NCI-H2171 (cell line): ENCODE measurements at places on chromosomes 1 and 21.

GRCh38 chr1:63034256-63034655 is 250.3 kb downstream of the ATG4C start:
- no peak for DNase-seq

GRCh38 chr1:10540277-10541005 is 65.7 kb downstream of the PEX14 start:
- DNase-seq = no peak

DNA sequence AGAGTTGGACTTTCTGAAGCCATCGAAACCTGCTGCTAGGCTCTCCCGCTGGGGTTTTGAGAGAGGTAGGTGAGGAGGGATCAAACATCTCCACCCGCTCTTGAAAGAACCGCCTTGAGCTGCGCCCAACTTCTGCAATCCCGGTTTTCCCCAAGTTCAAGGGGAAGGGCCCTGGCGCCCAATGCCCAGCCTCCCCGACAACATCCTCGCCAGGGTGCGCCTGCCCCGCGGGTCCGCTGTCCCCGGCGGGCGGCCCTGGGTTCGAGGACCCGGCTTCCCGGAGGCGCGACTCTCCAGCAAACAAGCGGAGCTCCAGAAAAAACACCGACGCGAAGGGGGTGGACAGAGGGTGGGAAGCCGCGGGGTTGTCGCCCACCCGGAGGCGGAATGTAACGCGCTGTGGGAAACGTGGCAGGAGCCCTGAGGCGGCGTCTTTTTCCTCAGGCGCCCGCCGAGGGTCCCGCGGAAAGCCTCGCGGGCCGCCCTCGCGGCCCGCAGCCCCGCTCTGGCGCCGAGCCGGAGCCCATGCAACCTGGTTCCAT is 607 bp downstream of the BTG3 start:
- no peak for DNase-seq

DNA sequence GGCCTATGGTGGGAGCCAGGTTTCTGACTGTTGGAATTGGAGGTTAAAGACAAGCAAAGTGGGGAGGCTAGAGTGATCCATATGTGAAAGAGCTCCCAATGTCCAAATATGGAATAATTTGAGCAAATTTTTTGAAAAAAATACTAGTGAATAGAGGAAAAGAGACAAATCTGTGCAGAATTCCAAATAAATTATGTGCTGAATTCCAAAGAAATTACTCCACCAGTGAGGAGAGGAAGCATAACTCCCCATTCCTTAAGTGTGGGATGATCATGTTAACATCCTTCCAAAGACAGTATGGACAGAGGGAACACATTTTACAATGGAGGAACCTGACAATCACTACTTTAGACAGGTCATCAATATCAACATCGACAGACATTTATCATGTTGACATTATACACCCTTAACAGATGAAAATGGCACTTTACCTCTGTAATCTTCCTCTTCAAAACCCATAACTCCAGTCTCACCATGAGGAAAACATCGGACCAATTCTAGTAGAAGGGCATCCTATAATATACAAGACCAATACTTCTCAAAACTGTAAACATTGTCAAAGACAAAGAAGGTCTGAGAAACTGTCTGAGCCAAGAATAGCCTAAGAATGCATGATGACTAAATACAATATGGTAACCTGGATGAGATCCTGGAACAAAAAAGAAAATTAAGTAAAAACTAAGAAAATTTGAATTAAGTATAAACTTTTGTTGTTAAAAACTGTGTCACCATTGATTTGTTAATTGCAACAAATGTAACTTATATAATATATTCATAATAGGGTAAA is 71.5 kb upstream of the RGS4 start:
- DNase-seq = no peak

DNA sequence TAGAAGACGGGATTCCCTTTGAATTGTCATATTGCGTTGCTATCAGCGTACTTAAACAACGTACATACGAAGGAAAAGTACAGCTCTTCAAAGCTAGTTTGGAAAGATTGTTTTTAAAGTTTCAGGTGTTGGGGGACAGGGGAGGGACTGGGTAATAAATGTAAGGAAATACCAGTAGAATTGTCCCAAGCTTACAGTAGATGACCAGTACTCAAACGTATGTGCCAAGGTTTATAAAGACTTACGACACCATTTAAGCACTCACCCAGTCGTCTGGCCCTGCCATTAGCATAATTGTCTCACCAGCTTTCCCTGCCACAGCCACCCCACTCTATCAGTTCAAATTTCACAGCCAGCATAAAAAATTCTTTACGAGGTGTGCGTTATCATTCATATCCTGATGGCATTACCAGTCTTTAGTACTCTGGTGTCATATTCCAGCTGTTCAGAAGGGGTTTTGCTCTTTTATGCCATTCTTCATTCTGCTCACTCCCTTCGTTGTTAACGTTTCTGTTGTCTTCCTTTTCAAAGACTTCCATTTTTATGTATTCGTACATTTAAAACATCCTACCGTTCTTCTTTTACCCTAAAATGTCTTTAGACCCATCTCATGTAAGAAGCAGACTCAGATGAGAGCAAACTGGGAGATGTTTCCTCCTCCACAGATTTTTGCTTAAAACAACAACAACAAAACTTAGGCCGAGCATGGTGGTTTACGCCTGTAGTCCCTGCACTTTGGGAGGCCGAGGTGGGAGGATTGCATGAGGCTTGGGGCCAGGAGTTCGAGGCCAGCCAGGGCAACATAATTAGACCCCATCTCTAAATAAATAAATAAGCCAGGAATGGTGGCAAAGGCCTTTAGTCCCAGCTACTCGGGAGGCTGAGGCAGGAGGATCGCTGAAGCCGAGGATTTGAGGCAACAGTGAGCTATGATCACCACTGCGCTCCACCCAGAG is 1.0 kb upstream of the HP1BP3 start:
- peak; percentile 13 for DNase-seq

DNA sequence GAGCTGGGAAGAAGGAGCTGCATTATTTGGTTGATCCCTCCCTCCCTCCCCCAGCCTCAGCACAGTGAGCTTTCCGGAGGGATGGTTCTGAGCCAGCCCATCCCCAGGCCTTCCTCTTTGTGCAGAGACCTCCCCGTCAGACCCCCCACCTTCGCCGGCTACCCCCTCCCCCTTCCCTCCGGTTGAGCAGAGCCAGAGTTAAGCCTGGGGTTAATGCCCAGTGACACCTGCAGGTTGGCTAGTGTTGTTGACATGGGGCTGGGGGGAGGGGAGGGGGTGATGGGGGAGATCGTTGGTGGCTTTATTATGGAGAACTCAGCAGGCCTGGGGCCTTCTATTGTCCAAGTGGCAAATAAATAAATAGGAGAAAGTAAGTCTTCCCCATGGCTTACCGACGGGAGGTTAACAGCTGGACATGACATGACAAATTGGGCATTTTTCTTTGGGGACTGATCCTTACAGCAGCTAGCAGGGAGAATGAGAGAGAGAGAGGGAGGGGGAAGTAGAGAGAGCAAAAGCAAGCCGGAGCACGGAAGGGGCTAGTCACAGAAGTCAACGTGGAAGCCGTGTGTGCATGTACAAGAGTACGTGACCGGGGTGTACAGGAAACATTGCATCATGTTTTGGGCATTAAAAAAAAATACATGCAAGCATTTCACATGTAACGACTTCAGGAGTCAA is 131.1 kb downstream of the TMEM53 start:
- DNase-seq = no peak

DNA sequence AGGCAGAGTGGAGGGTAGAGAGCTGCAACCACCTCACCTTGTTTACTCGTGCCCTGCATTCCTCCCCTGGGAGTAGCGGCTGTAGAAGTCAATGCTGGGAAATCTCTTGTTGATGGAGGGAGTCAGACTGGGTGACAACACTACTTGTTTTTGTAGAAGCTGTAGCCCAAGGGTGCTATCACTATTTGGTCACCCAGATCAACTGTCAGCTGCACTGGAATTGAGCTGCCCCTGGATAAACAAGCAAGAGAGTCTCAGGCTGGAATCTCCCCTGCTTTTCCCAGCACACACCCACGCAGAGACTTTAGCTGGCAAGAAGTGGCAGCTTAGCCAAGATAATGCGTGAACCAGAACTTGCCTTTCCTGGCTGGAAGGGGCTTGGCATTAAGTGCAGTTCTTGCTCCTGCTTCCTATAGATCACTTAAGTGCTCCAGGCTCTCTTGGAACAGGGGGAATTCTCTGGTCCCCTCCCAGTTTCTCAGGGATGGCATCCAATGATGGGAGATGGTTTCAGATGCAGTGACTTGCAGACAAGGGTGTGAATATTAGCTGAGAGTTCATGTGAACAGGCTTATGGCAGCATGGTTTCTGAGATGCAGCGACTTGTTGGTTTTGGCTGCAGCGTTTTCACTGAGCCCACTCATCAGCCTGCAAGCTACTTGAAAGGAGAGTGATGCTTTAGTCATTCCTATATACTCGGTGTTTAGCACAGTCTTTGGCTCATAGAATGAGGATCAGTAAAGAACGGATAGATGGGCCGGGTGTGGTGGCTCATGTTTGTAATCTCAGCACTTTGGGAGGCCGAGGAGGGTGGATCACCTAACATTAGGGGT is 16.8 kb downstream of the ATP2B4 start:
- DNase-seq = no peak

DNA sequence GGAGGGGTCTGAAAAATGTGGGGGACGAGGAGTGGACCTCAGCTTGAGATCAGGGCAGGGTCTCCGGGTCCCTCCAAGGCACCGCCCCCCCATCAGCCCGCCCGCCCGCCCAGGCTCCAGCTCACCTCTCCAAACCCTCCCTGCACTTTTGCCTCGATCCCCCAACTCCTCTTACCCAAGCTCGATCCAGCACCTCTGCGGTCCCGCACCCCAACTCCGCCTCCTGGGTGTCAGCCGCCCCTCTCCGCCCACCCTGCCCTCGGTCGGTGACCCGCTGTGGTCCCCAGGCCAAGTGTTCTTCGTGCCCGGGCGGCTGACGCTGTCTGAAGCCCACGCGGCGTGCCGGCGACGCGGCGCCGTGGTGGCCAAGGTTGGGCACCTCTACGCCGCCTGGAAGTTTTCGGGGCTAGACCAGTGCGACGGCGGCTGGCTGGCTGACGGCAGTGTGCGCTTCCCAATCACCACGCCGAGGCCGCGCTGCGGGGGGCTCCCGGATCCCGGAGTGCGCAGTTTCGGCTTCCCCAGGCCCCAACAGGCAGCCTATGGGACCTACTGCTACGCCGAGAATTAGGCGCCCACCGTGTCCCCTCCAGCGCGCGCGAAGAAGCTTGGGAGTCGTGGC is 5.7 kb downstream of the HAPLN2 start:
- no peak for DNase-seq

GRCh38 chr1:244150665-244151064 is 99.6 kb downstream of the ZBTB18 start:
- DNase-seq = no peak

DNA sequence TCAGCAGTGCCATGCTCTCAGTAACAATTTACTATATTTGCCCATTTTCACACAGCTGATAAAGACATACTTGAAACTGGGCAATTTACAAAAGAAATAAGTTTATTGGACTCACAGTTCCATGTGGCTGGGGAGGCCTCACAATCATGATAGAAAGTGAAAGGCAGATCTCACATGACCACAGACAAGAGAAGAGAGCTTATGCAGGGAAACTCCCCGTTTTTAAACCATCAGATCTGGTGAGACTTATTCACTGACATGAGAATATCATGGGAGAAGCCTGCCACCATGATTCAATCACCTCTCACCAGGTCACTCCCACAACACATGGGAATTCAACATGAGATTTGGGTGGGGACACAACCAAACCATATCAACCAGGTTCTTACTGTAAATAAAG is 112.1 kb upstream of the C1orf87 start:
- no peak for DNase-seq

DNA sequence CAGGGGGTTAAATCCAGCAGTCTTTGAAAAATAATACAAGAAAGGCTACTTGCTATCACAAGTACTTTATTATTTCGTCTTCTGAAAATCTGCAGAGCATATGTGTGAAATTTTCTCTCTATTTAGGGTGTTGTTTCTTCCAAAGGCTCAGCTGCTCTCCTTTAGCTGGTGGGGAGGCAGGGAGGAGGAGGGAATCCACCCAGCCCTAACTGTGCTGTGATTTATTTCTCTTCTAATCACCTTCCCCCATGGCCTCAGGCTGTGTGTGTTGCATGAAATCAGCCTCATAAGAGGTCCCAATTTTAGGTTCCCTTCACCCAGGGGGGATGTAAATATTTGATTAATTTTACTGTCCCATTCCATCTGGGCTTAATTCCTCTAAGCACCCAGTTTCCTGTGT is 77.6 kb upstream of the PGBD5 start:
- no peak for DNase-seq

DNA sequence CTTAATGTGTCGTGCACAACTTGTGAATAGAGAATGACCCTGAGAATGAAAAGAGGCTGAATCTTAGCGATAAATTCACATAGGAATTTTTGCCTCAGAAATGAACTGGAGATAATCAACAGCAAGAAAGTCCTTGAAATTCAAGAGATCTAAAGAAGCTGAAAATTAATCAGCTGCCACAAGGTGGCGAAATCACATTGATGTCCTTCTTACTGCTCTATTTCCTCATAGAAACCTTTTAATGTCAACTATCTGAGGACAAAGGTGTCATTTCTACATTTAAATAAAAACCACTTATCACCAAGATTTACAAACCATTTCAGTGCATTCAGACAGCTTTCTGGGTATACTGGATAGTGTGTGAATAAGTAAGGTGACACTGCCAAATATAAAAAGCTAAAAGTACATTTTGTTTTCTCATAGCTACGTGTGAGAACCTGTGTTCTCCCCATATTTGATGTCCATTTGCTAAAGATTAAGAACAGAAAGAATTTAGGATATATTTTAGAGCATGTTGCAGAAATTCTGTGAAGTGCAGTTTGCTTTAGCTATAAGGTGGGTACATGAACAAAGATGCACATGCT is 485.3 kb upstream of the PTBP2 start:
- DNase-seq = no peak

DNA sequence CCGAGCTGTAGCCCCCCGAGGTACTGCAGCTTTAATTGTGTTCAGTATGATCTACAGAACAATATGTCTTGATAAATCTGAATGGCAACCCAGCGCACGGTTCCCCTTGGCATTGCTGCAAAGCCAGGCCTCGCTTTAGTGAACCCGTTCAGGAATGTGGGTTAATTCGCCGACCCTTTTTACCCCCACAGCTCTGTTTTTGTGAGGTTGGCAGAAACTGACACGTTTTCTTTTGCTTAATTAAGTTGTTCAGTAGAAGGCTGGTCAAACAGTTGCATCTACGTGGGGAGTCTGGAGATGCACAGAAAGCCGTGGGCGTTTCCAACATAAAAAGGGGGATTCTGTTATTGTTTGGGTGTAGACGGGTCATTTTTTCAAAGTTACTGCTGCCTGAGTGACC is 43.2 kb downstream of the OLIG1 start:
- no peak for DNase-seq

- DNase-seq = no peak
These were observed 20.0 kb downstream of the PIK3CD start for GRCh38 chr1:9671377-9672140.

DNA sequence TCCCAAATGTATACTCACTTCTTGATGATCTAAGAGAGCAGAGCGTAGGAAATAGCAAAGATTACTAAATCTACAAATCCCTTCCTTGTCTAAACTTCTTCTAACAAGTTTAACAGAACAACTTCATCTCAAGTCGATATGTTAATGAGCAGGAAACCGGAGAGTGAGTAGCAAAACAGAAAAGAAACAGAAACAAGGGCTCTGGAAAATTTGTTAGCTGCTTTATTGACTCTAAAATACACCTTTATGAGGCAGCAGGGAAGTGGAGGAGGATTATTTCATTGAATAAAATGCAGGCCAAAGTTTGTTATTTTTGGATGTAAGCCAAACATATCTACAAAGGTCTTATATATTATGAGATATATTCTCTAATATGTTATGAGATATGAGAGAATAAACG is 192.4 kb downstream of the LRRIQ3 start:
- DNase-seq = no peak
